ENCODE measurements at places on chromosomes 4 and X.

- no peak for DNase-seq
Observed at GRCh38 chr4:185112104-185112503, 31.0 kb upstream of the SLC25A4 start.

DNA sequence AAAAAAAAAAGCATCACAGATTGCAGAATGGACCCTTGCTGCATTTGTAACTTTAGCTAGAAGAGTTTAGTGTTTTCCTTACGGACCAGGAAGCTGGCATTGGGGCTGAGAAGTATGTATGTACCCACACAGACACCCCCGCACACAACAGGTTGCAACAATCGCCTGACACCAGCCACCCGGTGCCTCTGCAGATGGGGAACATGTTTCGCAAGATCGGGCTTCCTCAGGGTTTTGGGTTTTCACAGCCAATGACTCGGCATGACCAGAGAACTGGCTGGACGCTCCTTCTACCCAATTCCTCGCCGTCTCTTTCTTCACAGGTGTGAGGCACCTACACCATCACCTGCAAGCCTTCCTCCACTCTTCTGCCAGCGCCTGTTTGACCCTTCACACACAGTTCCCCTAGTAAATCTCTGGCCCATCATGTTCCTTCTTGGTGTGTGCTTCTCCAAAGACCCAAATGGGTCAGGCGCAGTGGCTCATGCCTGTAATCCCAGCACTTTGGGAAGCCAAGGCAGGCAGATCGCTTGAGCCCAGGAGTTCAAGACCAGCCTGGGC lies 70.4 kb downstream of the DHRSX start:
- DNase-seq, result peak; percentile 22

DNA sequence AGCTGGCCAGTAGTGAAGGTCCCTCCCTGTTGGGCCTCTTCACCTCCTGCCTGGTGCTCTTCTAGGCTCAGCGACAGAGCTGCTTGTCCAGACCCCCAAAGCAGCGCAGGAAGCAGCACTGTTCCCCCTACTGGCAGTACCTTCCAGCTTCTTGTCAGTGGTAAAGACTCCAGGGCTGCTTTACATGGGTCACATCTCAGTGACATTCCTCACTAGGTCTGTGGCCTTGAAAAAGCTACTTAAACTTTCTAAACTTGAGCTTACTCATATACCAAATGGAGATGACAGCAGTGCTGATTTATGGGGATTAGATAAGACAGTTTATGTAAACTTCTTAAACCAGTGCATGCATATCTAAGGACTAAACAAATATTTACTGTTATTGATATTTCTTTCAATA lies 117.3 kb downstream of the FAT4 start:
- peak; percentile 46 for DNase-seq

DNA sequence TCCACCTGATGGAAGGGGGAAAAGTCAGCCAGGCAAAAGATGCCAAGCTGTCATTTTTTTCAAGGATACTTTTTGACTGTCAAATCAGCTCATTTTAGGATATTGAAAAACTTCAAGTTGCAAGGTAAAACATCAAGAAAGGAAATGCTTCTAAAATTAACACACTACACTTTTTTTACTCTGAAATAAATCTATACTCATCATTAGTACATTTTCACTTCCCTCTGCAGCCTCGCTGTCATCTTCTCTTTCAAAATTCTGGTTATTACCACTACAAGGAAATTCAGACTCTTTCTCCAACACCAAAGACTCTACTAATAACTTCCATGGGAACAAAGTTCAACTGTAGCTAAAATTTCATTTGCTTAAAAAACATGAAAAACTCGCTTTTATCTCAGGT lies 41.6 kb downstream of the APBB2 start:
- no peak for DNase-seq

DNA sequence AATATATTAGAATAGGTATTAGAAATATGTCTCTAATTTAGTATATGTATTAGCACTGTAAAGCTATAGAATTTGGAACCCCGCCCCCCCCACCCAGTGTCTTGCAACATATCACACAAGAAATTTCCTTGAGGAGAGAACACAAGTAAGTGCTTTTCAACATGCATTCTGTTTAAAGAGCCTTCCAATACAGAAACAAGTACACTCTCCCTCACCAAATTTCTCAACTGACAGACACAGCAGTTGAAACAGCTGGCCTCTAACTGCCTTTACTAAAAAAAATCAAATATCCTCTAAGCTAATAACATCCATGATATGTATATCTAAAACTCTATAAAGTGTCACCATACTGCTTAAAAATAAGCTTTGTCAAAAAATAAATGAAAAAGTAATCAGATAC lies 12.4 kb downstream of the CAMK2D start:
- no peak for DNase-seq

DNA sequence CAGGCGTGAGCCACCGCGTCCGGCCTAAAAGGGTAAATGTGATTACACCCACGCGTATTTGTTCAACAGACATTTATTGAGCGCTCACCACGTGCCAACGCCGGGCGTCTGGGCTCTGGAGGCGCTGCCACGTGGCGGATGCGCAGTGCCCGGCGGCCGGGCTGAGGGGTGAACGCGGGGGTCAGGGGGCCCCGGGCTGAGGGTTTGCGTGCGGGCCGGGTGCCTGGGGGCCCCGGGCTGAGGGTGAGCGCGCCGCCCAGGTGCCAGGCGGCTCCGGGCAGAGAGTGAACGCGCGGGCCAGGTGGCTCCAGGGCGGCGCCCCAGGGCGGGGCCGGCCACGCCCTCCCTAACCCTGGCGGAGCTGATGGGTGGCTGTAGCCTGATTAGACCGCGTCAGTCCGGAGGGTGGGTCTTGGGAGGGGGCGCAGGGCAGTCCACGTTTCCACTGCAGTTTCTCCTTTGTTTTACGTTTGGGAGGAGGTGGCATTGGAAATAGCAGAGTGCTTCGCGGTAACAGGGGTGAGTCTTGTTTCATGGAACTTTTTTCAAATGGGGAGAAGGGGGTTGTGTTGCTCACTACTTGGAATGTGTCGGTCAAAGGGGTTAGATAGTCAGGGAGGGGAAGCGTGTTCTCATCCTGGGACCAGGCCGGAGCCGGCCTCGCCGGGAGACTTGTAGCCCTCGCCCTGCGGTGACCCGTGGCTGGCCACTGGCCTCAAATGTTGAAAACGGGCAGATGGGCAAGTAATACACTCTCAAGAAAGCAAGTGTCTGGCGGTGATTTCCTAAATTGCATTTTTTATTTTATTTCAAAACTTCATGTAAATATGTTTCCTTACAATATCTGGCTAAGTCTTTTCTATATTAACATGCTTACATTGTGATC lies at the start of gene ZFP42:
TSS of gene ZFP42 (plus strand) at position 450 of the 886 bp plus-strand sequence. CDS start 7,037 bp downstream, outside the sequence.
- no peak for DNase-seq

- DNase-seq, result no peak
Observed at GRCh38 chr4:2335729-2336101, 73.8 kb upstream of the MXD4 start.
